NCI-H1105 treated with DMSO at 0.1 percent for 48 hours (cell line): ENCODE measurements at places on chromosomes 16 and 17.

DNA sequence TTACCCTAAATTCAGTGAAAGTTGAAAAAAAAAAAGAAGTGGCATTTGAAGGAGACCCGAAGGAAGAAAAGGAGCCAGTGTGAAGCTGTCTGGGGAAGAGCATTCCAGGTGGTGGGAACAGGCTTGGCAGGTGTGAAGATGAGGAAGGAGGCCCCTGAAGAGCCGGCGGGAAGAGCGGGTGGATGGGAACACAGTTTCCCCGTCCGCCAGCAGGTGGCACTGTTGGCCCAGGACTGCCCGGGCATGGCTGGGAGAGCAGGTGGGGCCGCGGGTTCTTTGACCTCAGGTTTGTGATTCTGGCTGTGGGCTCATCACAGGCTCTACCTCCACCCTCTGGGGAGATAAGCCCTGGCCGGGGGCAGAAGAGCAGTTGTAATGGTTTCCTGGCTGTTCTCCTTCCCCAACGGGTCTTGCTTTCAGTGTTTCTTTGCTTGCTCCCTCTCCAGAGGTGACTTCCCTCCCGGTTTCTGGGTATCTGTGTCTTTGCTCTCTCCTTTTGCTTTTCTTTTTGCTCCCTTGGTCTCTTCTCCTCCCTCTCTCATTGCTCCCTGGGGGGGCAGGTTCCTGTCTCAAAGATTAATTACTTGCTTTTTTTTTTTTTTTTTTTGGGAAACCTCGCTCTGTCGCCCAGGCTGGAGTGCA, 32.3 kb downstream of the RAP1GAP2 start:
- DNase-seq: peak; percentile 29

DNA sequence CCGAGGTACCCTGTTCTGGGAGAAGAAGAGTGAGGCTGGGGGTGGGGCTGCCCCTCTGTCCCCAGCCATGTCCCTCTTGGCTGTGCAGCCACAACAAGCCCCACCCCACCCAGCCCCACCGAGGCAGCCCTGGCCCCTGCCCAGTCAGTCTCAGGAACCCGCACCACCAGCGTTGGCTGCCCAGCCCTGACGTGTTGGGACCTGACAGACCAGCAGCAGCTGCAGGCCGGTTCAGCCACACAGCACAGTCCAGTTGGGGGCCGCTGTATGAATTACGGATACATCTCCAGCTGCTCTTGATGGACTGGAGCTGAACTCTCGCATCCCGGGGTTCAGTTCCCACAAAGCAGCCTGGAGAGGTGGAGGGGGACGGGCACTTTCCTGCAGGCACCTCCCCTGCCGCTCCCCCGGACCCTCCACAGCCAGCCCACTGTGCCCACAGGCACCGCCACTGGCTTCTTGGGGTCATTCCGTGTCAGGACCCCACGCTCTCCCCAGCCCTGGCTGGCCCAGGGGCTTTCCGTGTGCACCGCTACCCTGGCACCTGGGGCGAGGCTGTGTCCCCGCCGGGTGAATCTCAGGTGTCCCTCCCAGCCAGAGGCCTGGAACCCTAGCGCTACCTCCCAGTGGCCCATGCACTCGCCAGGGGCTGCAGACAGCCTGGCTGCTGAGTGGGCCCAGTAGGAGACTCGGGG, 7.1 kb downstream of the CDH15 start:
- DNase-seq: no peak

DNA sequence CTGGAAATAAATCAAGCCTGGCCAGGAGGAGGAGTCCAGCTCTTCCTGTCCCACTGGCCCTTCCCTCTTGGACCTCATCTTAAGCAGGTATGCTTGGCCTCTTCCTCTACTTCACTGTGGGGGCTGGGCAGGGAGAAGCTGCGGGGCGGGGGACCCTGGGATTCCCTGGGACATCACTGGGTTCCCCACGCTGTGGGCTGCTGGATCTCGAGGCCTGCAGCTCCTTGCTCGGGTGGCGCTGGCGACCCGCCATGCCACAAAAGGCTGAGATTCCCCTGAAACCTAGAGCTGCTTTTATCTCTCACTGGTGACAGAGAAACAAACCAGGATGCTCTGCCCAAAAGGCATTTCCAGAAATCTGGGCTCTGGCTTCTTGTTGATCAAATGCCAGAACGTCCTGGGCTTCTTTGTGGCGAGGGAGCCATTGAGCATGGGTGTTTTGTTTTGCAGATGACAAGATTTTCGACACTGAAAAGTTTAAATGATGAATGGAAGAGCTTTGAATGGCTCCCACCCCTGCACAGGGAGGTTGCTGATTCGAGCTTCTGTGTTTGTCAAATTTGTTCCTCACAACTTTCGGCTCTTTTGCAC, 8.6 kb upstream of the PGS1 start:
- no peak for DNase-seq

- no peak for DNase-seq
Observed at GRCh38 chr17:28258347-28258887, 60.6 kb upstream of the TMEM97 start.

GRCh38 chr17:16287563-16288027, 65.7 kb downstream of the CENPV start:
- no peak for DNase-seq

DNA sequence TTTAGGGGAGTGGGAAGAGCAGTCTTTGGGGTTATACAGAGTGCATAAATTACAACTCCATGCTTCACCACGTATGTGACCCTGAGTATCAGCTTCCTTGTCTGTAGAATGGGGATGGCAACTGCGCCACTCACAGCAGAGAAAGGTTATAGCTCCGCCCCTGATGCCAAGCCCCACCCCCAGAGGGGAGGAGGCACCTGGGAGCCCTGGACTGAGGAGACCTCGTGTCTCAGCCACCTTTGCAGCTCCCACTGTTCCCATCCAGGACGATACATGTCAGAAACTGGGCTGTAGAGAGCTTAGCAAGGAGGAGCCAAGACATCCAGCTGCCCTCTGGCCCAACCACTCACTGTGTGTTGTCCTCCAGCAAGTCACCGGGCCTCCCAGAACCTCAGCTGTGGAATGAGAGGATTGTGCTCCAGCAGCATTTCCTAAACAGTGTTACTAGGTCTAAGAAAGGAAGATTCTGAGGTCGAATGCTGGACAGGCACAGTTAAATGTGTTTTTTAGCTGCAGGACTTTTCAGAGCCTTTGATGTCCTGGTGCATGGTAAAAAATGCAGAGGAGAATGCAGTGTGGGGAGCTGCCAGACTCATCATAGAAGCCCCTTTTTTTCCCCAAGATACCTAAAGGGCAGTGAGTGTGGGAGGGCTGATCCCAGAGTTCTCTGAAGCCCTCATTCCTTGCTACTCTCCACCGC, 49.4 kb downstream of the BEAN1 start:
- no peak for DNase-seq

DNA sequence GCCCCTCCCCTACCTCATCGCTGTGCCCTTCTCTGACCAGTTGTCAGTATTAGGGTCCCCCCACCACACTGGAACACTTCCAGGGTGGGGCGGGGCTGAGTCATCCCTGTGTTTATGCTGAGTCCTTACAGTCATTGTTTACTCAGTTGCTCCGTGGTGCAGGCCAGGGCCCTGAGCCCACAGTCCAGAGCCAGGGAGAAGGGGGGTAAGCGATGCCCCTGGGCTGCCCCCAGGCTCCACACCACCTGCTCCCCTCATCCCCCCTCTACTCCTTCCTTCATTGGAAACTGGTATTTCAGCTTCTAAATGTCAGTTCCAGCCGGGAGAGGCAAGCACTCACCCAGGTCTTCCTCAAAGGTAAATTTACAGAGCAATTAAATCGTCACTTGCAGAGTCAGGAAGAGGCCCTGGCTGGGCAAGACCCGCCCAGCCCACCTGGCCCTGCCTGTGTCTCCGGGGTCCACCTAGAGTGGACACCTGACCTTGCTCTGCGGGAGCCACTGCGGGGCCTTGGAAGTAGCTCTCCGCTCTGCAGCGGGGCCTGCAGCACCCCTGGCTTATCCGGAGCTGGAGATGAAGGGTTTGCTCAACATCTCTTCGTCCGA, 4.8 kb downstream of the ATP2A3 start:
- DNase-seq: peak; percentile 87

DNA sequence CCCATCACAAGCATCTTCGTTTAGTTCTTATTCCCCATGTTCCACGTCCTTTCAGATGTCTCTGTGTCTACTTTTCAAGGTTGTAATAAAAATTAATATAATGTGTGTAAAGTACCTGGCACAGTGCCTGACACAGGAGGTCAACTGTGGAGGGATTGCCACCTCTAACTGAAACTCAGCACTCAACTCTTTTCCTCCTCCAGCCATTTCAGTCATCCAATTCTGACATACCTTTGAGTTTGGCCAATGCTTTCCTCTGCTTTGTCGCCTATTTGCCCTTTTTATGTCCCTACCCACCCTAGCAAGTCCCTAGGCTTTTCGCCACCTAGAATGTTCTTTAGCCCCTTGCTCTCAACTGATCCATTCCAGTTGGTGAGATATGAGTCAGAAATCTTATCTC, 1.6 kb downstream of the UBE2Z start:
- DNase-seq: no peak

- DNase-seq: peak; percentile 81
Observed at GRCh38 chr17:69669441-69670178, 255.1 kb downstream of the MAP2K6 start.

DNA sequence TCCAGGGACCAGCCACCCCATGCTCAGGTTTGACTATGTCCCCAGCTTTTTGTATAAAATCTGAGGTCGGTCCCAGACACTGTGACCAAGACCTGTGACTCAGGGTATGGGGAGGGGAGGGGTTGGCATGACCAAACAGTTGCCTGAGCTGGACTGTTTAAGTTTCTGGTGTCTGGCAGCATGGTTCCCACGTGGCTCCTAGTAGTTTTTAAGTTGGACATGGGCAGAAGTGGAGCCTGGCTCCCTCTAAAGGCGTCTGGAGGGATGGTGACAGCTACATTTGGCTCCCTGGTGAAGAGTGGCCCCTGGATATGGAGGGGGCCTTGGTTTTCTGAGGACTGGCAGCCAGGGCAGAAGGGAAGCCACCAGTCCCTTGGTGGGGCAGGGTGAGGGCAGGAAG, 7.9 kb downstream of the SMCR8 start:
- no peak for DNase-seq

GRCh38 chr16:78795433-78795832, 696.0 kb downstream of the WWOX start:
- no peak for DNase-seq

- no peak for DNase-seq
Observed at GRCh38 chr16:2712546-2712945, 7.5 kb downstream of the PRSS27 start.

- DNase-seq: no peak
Observed at GRCh38 chr17:40841246-40841645, 18.8 kb upstream of the KRT10 start.

- no peak for DNase-seq
Observed at GRCh38 chr17:74569020-74570003, 2.0 kb upstream of the CD300H start.

- DNase-seq: no peak
Observed at GRCh38 chr17:45313421-45313771, 3.4 kb downstream of the MAP3K14 start.

DNA sequence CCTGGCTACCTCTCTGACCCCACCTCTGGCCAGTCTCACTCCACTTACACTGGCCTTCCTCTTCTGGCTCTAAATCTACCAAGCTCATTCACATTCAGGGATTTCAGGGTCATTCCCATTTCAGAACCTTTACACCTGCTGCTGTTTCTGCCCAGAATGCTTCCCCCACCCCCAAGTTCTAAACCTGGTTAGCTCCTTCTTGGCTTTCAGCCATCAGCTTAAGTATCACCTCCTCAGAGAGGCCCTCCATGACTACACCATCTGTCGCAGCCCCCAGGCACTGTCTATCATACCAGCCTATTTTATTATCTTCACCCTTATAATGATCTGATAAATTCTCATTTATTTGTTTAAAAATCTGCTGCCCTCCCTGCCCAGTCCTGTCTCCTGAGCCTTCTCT, 23.3 kb upstream of the NGFR start:
- no peak for DNase-seq

GRCh38 chr17:68461589-68461988, 4.3 kb upstream of the WIPI1 start:
- DNase-seq: peak; percentile 10

DNA sequence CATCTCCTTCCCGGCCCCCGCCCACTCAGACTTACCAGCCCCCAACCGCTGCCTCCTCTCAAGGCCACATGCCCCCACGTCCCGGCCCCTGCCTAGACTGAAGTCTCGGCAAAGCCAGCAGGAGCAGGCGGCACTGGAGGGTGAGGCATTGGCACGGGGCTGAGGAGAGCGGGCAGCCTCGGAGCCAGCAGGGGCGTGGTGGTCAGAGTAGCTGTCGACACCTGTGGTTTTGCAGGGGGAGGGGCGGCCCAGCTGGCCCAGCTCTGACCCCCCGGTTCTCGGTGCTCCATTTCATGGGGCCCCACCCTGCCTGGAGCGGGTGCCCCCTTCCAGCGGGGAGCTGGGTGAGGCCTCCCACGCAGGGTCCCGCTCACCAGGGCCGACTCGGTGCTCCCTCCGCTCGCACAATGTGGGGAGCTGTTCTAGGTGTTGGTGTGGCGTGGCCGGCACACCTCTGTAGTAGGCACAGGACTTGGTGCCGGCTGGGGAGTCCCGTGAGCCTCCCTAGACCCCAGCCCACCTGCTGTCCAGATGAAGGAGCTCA, 4.7 kb downstream of the CDH15 start:
- DNase-seq: no peak

GRCh38 chr16:15856901-15857698, at the start of gene MYH11:
Gene MYH11 (minus strand): TSS chr16:15857028. CDS start chr16:15838252, 18,776 bp downstream.
- DNase-seq: no peak

- peak; percentile 13 for DNase-seq
Observed at GRCh38 chr17:44198721-44199552, 747 bp downstream of the ATXN7L3 start.

- no peak for DNase-seq
Observed at GRCh38 chr16:82886146-82886545, 259.4 kb downstream of the CDH13 start.

- no peak for DNase-seq
Observed at GRCh38 chr17:82941021-82942001, 101.5 kb upstream of the ZNF750 start.

DNA sequence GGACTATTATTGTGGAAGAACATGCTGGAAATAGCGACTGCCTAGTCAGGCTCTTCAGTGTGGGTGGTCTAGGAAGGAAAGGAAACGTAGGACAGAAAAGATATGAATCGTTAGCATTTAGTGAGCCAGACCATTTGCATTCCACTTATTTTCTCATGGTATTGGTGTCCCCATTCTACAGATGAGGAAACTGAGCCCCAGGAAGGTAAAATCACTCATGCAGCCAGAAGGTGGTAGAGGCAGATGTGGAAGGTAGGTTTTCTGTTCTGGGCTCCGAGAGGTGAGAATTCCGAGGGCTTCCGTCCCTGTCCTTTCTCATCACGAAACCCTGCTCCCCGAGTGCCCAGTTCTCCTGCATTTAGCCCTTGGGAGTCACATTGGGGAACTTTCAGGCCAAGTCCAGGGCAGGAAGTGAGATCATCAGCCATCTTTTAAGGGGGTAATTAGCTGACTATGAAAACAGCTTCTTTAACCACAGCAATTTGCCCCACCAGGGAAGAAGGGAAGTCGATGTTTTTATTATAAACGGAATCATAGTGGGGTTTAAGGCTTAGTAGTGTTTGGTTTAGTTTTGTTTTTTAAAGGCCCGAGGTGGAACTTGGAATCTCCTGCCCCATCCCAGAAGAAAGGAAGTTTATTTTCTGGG, 110.7 kb upstream of the IRX3 start:
- DNase-seq: no peak

GRCh38 chr16:89522287-89522686, 14.1 kb downstream of the SPG7 start:
- no peak for DNase-seq
